Jurkat, Clone E6-1 (cell line): ENCODE measurements at places on chromosomes 2 and 18.
A peak's percentile ranks its signal among the peaks of the same experiment; 100 is the strongest.

DNA sequence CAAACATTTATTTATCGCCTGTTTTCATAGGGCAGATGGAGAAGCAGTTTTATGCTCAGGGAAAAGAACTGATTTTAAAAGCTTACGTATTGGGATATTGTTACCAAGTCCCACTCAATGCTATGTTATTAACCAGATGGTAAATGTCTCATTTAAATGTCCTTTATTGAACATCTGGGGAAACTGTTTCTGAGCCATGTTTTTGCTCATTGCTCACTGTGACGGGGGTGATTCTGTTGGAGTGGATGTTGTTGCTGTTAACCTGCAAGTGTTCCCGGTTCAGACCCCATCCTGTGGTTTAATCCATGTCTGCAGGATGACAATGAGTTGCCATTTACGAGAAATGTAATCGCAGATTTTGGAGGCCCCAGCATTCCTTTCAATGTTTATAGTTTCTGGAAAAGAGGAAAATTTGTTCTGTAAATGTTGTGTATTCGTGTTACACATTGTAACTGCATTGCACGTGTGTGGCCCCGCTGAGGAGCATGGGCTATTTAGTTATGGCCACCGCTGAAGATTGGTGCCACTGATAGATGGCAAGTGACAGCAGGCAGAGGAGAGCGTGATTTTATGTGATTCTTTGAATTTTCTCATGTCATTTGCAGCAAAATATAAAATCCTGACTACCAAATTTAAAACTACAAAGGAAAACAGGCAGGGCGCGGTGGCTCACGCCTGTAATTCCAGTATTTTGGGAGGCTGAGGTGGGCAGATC is 174.8 kb upstream of the COPS8 start:
- DNase-seq = no peak

GRCh38 chr2:12507295-12507694 is 209.4 kb upstream of the TRIB2 start:
- peak; percentile 86 for DNase-seq

- DNase-seq = no peak
These were observed 107.8 kb upstream of the ST3GAL5 start for GRCh38 chr2:85996591-85996990.

GRCh38 chr2:239949075-239949474 is 76.1 kb downstream of the NDUFA10 start:
- no peak for DNase-seq

GRCh38 chr18:49400398-49401072 is 59.9 kb downstream of the DYM start:
- DNase-seq = peak; percentile 29

DNA sequence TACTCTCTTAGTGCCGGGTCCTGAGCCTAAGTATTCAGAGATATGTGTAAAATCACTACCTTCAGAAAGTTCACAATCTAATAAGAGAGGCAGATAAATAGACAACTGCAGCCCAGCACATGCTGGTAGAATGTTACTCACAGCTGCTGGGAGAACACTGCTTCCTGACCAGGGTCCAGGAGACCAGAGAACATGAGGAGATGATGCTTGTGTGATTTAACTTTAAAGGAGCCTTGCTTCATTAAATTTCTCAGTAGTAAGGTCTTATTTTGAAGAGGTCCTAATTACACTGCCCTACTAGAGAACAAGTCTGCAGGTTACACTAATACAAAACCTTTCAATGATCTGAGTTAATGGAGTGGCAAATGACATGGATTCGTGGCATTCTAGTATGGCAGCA is 209.9 kb upstream of the TRIB2 start:
- DNase-seq = no peak

DNA sequence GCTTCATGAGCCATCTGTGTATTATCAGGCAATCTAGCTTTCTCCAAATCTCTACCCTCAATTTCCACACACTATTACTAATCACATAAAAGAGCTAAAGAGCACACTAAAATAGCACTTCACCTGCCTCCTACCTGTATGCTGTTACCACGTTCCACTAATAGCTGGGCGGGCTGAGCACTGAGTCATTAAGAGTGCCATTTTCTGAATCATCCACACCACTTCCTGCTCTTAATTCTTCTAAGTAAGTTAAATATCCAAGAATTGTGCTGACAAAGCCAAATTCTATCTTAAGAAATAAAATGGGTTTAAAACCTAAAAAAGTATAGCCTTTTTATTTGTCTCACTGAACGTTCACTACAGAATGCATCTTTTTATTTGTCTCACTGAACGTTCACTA is 35.7 kb downstream of the NOL10 start:
- DNase-seq = peak; percentile 7

GRCh38 chr2:152598975-152599759 is 118.1 kb downstream of the PRPF40A start:
- DNase-seq = no peak

DNA sequence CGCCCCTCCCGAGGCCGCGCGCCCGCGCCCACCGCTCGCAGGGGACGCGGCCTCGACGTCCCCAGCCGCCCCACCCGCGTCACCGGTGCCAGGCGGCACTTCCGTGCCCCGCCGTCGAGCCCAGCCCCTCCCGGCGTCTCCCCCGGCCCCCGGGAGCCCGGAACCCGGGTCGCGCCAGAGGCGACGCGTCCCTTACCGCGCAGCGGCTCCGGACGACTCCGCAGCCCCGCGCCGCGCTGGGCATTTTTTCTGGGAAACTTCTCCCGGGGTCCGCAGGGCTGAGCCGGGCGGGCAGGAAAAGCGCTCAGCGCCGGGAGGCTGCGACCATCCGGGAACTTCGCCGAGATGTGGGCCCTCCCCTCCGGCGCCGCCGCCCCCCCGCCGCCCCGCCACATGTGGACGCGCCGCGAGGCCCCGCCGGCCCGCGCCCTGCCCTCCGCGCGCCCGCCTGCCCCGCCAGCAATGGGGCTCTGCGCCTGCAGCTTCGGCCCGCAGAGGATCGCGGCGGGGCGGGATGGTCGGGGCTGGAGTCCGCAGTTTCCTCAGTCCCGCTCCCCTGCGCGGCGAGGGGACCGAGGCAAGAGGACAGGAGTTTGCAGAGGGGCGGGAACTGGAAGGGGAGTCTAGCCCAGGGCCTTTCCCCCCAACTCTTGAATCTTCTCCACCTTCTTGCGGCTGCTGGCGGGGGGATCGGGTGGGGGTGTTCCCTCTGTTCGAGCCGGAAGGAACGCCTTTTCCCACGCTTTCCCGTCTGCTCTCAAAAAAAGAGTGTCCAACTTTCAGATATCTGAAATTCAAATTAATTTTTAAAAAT is 81.5 kb downstream of the CHRNA1 start:
- no peak for DNase-seq

DNA sequence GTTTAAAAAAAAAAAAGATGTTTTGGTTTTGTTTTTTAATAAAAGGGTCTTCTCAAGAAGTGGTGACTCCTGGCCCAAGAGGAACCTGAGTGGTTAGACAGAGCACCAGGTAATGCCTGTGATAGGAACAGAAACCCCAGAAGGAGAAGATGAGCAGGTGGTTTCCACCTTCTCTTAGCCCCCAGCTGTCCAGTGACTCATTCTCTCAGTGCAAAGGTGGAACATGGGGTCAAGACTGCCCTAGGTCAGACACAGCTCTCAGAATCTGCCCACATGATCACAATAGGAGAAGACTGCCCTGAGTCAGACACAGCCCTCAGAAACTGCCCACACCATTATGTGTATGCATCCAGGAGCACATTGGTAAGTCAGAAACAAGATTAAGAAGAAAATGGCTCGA is 61.8 kb downstream of the TBC1D8 start:
- no peak for DNase-seq

GRCh38 chr2:6089474-6089873 is 397.3 kb downstream of the SOX11 start:
- DNase-seq = no peak

DNA sequence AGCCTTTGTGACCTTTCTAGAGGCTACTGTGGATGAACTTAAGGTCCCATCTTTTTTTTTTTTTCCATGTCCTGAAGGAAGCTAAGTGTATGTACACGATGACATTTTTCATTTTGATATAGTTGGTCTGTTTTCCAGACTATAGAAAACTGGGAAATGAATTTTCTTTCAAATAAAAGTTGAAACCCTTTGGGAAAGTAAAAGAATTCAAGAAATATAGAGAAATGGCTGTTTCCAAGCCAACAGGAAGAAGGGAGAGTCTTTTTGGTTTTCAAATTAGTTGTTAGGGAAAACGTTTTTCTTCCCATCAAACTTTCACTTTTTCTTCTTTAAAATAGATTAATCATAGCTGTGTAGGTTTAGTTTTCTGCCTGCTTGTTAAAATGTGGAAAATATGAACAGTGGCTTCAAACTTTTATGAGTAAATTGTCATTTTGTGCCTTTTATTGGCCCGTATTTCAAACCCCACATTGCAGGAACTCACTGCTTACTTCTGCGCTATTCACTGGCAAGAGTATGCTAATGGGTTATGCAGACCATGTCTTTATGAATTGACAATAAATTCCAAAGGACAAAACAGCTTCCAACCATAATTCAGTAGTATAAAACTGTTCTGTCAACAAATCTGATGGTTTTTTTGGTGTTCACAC is 27.7 kb upstream of the LYPD1 start:
- DNase-seq = no peak

DNA sequence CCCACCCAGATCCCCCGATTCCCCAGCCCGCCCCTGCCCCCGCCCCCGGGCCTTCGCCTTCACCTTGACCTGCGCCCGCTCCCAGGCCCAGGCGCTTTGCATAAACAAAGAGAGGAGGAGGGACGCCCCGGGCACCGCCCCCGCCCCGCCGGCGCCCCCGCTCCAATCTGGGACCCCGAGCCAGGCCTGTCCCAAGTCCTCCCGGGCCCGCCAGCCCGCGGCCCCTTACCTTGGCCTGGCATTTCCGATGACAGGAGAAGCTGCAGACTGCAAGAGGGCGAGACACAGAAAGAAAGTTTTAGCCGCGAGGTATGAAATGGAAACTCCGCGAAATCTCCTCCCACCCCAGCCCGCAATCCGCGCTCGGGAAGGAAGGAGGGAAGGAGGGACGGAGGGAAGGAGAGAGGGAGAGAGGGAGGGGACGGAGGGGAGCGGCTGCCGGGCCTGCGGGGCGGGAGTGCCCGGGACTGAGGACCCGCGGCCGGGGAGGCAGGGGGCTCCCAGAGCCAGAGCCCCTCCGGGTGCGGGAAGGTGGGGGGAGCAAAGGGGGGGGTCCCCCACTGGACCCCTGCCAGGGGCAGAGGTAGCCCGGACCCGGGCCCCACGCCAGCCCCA is 24.2 kb downstream of the TNS1 start:
- DNase-seq = no peak

DNA sequence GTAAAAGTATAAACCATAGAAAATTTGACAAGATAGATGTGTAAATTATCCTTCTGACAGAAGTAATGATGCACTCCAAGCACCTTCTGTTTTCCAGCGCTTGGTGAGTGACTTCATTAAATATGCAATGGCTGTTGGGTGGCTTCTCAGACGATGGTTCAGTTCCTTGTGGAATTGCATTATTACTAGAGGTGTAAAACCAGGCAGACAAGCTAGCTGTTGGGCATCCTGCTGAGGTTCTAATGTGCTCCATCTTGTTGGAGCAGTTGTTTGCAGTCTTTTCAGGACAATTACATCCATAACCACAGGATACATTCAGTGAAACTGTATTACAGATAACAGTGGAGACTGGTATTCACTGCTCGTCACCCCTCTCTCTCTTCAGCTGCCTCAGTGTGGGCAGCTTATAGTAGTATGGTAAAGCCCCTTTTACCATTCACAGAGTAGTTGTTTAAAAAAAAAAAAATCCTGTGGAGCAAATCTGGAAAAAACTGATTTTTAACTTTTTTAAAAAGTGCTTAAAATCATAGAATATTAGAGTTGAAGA is 143.5 kb downstream of the AGPS start:
- no peak for DNase-seq

GRCh38 chr2:23541503-23542229 is 156.7 kb downstream of the KLHL29 start:
- DNase-seq = no peak
